ENCODE measurements at places on chromosomes 1 and 21.

DNA sequence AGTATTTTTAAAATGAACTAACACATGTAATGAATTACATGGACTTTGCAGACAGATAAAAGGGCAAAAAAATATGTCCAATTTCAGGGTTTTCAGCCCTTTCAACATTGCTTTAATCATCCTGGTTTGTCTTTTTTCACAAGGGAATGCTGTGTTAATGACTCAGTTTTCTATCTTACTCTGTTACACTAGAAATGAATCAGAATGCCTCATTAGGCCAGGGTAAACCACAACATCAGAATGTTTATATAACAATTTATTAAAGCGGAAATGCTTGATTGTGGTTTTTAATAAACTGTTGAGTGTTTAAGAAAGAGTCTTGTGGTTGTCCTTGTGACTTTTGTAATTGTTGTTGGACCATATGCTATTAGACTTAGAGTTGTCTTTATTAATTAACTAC is 13.5 kb downstream of the GORAB start:
- DNase-seq = no peak

GRCh38 chr1:27027575-27028250 is 15.1 kb upstream of the TENT5B start:
- DNase-seq = no peak

DNA sequence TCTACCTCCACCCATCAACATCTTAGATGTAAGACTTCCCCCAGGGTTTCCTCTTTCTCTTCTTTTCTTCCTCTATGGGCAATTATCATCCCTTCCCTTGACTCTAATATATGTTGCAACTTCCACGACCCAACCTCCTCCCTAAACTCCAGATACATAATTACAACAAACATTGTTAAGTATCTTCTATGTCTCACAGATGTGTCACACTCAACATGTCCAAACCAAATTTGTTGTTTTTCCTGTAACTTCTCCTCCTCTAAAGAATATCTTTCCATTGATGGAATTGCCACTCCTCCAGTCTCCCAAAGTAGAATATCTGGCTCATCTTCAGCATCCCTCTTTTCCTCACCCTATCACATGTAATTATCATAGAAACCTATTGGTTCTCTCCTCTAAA is 314.2 kb downstream of the RWDD3 start:
- DNase-seq = no peak

GRCh38 chr1:232891656-232892317 is 58.6 kb upstream of the NTPCR start:
- no peak for DNase-seq

GRCh38 chr1:119714583-119714982 is 2.8 kb downstream of the PHGDH start:
- no peak for DNase-seq

DNA sequence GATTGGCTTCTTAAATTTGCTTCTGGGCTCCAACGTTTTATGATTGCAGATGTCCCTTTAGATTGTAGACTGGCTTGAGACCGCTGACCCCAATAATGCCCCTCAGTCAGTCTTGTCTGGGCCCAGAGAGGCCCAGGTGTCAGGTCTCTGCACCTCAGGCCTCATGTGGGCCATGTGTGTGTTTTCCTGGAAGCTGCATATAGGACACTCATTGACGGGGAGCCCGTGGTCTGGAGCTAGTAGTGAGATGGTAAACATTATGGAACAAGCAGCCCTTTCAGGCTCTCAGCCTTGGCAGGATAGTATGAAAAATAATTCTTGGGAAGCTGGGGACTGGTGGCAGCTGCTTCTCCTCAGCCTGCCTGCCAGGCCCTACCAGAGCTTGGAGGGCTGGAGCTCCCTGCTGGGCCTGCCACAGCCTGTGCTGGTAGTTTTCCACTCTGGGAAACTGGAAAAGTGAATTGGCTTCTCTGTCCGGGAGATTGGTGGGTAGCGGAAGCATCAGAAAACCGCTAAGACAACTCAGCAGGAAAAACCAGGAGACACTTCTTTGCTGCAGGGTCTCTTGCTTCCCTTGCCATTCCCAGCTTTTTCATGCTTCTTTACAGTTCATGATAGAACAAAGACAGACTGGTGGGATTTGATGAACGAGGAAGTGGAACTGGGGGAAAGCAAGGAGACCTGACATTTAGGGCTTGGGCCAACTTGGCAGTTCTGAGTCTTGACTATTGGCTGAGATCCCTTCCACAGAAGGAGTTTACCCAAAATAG is 57.8 kb upstream of the HSD17B7 start:
- DNase-seq = no peak

GRCh38 chr1:116982319-116983004 is 19.1 kb upstream of the CD101 start:
- DNase-seq = no peak

- DNase-seq = no peak
These were observed 97.5 kb upstream of the TSPAN2 start for GRCh38 chr1:115186711-115187265.

GRCh38 chr1:164562947-164563520 is 4.0 kb downstream of the PBX1 start:
- no peak for DNase-seq

GRCh38 chr1:106879538-106879937 is 176.9 kb upstream of the PRMT6 start:
- no peak for DNase-seq

GRCh38 chr1:76865696-76866286 is 1.5 kb upstream of the ST6GALNAC5 start:
- no peak for DNase-seq

DNA sequence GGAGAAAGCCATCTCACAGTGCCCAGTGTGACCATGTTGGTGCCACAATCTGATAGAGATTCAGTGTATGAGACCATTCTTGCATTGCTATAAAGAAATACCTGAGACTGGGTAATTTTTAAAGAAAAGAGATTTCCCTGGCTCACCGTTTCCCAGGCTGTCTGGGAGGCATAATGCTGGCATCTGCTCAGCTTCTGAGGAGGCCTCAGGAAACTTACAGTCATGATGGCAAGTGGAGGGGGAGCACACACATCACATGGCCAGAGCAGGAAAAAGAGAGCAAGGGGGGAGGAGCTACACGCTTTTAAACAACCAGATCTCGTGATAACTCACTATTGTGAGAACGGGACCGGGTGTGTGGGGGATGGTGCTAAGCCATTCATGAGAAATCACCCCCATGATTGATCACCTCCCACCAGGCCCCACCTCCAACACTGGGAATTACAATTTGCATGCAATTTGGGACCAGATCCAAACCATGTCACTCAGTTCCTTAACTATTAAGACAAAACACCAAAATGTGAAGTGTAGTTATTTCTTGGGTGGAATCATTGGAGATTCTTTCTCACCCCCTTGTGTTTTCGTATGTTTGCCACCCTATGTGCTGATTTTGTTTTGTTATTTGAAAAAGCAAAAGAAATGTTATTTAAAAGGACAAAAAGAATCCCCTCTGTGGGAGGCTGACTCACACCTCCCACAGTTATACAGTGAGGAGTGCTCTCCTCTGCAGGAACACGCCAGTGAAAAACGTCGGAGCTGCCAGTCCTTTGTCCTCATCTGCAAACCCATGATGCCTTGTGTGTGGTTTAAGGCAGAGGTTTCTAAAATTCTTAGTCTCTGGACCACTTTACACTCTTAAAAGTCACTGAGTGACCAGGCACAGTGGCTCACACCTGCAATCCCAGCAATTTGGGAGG is 46.9 kb upstream of the IFNLR1 start:
- no peak for DNase-seq

GRCh38 chr21:28522014-28522799 is 470.5 kb downstream of the LTN1 start:
- no peak for DNase-seq

DNA sequence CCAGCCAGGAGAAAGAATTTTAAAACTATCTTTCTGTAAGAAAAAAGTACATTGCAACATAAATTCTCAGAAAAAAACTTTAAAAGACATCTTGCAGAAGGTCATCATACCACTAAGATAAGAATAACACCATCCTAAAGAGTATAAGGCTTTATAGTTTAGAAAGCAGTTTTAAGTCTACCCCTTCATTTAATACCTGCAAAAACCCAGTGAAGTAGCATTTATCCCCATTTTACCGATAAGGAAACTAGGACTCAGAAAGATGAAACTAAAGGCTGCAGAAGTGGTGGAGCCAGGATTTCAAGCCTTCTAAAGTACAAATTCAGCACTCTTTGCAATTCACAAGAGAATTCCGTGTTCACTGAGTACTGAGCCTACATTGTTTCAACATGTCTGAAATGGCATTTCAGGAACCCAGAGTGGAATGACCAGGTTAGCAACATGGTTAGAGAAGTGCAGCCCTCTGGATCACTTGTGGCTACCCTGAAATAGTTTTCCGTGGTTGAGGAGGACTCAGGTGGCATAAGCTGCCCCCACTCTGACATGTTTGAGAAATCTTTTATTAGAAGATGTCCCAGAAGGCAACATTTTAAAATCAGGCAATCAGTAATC is 6.7 kb downstream of the MYCL start:
- no peak for DNase-seq

GRCh38 chr1:4061521-4062031 is 161.5 kb upstream of the C1orf174 start:
- DNase-seq = no peak

DNA sequence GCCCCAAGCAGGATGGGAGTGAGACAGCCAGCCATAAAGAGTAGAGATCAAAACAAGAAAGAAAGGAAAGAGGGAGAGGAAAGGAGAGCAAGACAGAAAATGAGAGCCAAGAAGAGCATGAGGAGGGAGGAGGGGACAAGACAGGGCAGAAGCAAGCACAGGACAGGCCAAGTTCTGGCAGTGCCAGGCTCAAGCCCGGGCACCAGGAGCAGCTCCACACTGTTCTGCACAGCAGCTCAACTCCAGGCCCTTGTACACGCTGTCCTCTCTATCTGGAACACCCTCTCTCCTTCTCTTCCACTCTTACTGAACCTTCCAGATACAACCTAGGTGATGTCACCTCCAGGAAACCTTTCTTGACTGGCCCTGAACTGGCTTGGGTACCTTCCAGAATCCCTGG is 11.7 kb downstream of the IFFO2 start:
- DNase-seq = no peak

- no peak for DNase-seq
These were observed 128.4 kb upstream of the CAMK1G start for GRCh38 chr1:209455145-209455544.

DNA sequence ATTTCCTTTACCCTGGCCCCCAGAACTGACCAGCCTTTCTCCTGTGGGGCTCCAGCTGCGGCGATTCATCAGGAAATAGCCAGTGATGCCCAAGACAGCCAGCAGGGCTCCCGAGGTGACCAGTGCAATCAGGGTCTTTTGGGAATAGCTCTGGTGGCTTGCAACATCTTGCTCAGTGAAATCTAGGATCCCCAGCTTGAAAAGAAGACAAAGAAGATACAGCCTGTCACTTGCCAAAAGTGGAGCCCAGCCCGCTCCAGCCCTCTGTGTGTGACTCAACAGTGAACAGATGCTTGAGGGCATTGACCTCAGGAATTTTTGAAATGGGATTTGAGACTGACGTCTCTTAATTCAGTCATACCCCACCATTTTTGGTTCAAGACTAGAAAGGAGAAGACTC is 22.3 kb downstream of the CD34 start:
- DNase-seq = peak; percentile 62

DNA sequence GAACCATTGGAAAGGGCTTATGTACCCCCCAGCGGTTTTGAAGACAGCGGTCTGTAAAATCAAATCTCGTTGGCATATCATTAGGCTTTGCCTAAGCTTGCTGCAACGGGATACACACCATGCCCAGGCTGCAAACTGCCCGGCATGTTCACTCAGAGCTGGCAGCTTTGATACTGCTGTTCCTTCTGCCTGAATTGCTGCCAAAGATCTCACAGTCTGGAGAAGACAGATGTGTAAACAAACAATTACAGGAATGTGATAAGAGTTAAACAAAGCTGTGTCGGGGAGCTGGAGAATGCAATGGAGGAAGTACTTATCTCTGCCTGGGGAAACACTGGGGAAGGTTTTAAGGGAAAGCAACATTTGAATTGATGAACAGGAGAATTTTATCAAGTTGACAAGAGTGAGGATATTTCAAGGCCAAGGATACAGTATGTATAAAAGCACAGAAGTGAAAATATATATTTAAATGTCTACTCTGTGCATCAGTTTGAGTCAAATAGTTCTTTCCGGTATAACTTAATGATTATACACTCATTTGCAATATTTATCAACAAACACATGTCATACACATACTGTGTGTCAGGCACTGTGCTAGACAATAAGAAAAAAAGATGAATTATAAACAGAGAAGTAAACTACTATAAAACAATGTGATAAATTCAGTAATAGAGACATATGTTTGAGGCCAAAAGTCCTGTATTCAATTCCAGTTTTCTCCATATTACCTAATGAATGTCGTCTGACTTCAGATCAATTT is 29.9 kb downstream of the CHML start:
- no peak for DNase-seq

DNA sequence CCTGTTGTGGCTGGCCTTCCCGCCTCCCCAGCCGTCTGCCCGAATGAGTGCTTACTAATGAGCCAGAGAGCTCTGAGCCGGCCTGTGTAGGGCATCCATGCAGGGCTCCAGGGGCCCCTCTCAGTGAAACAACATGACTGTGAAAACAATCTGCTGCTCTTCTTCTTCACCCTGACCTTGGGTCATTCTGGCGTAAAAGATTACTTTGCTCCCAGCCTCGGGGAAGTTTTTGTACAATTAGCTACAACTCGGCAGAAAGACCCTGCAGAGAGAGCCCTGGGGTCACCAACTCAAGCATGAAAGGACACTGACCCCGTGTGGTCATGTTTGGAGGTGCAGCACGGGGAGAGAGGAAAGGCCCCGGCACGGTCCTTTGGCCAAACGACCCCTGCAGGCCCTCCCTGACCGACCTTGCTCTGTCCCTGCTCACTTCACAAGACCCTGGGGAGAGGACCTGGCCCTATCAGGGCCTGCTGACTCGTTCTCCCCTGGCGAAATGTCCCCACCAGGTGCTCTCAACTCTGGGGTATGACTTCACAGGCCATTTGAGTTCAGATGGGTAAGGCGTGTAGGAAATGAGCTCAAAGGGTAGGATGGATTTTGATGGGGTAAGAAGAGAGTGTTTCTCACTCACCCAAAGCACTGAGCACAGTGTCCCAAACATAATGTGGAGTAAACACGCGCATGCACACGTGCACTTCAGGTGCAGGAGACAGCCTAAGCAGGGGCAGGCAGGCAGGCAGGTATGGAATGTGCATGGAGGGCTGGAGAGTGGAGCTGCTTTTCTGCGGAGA is 22.9 kb upstream of the FAM20B start:
- peak; percentile 38 for DNase-seq

DNA sequence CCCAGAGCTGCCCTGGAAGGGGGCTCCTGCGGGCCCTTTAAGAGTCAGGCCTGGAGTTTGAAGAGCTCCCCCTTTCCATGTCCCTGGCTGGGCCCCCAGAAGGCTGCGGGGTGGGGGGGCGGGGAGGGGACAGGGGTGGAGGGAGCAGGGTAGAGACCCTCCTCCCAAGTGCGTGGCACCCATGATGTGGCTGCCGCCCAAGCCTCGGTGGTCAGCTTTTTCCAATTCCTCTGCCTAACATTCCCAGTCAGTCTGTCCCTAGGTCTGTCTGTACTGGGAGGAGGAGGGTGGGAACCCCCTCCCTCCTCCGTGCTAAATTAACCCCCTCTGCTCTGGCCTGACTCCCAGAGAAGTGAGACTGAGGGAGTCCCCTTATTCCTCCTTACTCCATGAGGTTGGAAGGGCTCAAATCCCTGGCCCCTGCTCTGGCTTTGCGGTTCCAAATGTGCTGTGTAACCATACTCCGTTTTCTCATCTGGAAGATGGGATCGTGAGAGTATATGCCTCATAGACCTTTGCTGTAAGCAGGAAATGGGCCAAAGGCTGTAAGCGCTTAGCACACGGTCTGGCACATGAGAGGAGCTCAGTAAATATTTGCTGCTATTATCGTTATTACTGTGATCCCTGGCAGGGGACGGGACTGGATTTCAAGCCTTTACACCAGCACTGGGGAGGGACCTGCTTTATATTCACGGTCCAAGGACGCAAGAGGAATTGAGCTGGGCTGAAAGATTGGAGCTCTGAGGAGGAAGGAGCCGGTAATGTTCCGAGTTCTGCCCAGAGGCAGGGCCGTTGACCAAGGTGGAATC is 658 bp upstream of the COL16A1 start:
- DNase-seq = peak; percentile 61

Measured in hepatic stellate cell (primary cell).